ENCODE measurements at places on chromosomes 16 and 17.

GRCh38 chr17:64491994-64492393 is 4.9 kb downstream of the POLG2 start:
- no peak for DNase-seq

GRCh38 chr16:7361416-7362129 is 28.9 kb downstream of the RBFOX1 start:
- no peak for DNase-seq

DNA sequence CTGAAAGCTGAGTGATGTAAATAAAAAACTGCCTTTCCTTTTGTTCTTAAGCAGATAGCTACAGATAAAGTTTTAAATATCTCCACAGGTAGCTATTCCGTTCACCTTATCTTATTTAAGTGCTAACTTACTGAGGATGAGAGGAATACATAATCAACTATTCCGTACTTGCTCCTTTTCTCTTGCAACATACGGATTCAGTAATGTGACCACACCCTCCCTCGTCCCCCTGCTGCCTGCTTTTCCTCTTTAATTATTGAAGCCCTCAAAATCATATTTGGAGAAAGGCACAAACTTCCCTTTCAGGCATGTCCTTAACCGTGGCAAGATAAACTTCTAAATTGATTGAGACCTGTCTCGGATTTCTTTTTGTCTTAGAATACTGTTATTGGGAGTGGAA is 101.4 kb downstream of the MAP2K4 start:
- no peak for DNase-seq

DNA sequence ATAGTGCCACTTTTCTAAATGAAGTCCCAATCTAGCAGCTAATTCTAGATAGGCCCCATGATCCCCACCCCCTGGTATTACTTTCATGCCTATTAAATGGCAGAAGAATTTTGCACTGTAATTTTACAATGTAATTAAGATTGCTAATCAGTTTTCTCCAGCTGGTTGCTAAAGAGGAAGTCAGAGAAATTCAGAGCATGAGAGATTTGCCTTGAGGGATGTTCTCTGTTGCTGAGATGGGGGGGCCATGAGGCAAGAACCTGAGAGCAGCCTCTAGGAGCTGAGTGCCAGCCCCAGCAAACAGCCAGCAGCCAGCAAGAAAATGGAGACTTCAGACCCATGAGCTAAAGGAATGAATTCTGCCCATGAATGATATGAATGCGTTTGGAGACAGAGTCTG is 38.9 kb downstream of the SHCBP1 start:
- DNase-seq, result no peak

DNA sequence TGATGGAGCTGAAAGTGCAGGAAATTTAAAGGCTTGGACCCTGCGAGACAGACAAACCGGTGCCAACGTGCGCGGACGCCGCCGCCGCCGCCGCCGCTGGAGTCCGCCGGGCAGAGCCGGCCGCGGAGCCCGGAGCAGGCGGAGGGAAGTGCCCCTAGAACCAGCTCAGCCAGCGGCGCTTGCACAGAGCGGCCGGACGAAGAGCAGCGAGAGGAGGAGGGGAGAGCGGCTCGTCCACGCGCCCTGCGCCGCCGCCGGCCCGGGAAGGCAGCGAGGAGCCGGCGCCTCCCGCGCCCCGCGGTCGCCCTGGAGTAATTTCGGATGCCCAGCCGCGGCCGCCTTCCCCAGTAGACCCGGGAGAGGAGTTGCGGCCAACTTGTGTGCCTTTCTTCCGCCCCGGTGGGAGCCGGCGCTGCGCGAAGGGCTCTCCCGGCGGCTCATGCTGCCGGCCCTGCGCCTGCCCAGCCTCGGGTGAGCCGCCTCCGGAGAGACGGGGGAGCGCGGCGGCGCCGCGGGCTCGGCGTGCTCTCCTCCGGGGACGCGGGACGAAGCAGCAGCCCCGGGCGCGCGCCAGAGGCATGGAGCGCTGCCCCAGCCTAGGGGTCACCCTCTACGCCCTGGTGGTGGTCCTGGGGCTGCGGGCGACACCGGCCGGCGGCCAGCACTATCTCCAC is at the start of gene NOG:
NOG (plus strand) TSS at position 54 of the 674 bp plus-strand sequence; CDS start at position 579, 525 bp downstream.
- no peak for DNase-seq

DNA sequence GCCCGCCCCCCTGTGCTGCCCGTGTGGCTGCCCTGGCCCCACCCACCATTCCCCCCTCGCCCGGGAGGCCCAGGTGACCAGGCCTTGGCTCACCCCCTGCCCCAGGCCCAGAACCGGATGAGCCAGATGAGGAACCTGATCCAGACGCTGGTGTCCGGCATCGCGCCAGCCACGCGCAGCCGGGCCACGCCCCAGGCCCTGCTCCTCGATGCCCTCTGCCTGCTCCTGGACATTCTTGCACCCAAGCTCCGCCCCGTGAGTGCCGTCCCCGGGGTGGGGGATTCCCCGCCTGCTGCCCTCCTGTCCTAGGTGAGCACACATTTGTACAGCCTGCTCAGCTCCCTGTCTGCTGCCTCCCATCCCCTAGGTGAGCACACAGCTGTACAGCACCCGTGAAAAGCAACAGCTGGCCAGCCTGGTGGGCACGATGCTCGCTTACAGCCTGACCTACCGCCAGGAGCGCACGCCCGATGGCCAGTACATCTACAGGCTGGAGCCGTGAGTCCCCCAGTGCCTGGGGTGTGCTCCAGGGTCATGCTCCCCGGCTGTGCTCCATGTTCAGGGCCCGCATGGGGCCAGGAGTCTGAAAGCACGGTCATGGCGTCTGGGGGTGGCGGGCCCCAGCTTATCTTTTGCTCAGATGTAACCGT is 4.8 kb downstream of the GNG13 start:
- no peak for DNase-seq

GRCh38 chr16:1961651-1962067 is 2.3 kb downstream of the NDUFB10 start:
- no peak for DNase-seq

GRCh38 chr17:15247891-15248529 is 17.1 kb downstream of the PMP22 start:
- DNase-seq, result no peak

DNA sequence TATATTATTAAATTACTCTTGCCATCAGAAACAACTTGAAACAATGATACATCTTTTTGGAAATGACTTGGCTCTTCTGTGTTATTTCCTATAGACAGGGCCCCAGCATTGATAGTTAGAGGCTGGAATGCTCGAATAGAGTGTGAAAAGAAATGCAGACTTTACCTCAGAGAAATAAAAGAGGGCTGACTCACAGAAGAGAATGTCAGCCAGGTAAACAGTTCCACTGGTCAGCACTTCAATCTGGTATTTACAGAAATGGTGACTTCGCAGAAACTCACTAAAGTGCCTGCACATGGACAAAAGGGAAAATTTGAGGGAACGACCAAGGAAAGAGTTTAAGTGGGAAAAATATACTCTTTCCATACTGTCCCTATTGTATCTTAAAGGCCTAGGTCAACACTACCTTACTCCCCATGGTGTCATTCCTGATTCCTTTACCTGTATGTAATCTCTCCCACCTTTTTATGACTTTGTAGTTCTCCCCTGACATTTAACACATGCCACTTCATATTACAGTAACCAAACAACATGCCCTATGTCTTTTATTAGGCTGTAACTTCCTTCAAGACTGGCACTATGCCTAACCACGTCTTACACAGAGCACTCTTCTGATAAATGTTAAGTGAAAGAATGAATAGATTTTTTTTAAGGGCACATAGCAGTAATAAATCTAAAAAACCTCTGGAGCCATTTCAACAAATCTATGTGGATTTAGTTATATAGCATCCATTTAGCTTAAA is 36.7 kb downstream of the AKAP10 start:
- DNase-seq, result no peak

DNA sequence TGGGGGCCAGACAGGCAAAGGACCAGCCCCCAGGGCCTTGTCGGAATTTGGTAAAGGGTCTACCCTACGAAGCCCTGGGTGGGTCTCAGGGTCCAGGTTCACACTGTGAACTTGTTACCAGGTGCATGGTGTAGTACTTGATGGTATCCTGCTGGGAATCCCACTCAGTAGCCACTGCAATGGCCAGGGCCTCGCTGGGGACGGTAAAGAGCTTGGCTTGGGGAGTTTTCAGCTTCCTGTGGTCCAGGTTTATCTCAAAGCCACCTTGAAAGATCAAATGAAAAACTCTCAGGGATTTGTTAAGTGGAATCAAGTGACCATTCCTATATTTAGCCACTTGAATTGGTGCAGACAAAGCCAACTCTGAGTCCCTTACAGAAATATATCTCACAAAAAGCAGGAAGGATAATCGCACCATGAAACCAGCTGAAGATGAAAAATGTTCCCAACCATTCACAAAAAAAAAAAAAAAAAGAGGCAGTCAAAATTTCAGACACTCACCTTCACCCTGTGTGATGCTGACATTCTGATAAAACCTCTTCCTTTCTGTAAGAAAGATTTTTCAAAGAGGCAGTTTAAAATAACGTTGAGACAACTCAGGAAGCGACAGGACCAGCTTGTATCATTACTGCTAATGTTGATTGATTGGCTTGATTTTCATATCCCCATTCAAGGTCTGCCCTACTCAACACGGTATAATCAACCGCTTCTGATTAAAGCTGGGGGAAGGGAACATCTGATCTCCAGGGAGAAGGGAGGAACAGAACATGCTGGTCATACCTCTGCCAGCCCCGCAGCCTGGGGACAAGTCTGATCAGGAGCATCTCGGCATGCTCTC is 10.6 kb downstream of the ATPAF2 start:
- DNase-seq, result no peak

GRCh38 chr17:48541577-48542113 is 3.3 kb downstream of the HOXB2 start:
- DNase-seq, result peak; percentile 38

DNA sequence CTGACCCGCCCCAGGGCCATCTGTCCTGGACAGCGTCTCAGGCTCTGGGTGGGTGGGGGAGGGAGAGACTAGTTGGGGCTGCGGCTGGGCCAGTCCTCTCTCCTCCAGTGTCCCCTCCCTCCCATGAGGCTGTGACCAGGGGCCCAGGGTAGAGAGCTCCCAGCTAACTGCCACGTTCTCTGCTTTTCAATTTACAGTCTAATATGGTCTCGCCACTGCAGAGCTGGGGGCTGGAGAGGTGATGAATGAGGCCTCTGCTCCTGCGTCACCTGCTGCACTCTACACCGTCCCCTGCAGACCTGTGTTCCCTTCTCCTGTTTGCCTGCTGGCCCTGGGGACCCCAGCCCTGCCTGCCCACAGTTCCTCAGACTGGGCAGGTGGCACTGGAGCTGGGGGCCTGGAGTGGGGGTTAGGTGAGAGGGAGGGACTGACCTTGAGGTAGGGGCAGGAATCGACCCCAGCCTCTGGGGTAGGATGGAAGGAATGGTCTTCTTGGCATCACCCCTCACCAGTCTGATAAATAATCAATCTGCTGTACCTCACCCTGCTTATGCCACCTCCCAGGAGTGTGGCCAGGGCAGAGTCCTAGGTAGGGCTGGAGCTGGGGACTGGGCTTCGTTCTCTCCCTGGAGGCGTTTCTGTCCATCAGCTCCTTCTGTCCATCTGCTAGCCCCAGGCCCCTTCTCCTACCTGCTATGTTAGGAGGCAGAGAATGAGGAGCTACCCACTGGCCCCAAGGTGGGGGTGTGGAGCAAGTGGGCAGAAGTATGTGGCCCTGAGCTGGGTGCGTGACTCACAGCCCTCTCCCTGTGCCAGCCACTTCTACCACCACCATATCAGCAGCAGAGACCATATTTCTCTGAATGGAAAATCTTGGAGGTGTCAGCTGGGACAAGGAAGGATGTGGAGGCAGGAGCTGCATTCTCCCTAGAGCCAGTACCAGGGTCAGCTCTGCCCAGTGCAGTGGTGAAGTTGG is 12.9 kb downstream of the SEZ6 start:
- DNase-seq, result no peak

DNA sequence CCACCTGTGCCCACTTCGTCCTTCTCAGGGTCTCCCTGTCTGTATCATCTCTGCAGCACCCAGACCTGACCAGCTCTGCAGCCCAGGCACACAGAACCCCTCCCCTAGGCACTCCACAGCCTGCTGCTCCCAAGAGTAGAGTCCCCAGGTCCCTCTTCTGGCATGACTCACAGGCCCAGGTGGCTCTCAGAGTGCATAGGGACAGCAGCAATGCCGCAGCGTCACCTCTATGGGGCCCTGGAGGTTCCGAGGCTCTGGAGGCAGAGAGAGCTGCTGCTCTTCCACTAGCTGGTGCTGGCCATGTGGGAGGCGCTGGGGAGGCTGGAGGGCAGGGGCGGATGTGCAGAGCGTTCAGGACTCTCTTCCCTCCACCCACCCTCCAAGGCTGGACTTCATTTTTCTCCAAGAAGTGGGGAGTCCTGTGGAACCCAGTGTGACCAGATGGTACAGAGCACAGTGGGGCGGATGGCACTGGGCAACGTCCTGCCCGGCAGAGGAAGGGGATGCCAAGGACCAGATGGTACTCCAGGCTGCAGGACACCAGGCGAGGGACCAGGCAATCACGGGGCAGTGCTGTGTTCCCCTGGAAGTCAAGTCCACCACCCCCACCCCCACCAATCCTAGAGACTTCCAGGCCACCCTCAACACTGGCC is 151.7 kb downstream of the RBFOX3 start:
- no peak for DNase-seq

GRCh38 chr16:7650431-7650830 is 317.8 kb downstream of the RBFOX1 start:
- no peak for DNase-seq

GRCh38 chr17:54948380-54948779 is 20.1 kb downstream of the COX11 start:
- no peak for DNase-seq

- peak; percentile 81 for DNase-seq
Measured at GRCh38 chr16:67928561-67929364, 2.9 kb downstream of the CTRL start.

- DNase-seq, result no peak
Measured at GRCh38 chr16:22375117-22375962, 921 bp upstream of the CDR2 start.

GRCh38 chr17:6608321-6608720 is 32.2 kb downstream of the KIAA0753 start:
- no peak for DNase-seq

DNA sequence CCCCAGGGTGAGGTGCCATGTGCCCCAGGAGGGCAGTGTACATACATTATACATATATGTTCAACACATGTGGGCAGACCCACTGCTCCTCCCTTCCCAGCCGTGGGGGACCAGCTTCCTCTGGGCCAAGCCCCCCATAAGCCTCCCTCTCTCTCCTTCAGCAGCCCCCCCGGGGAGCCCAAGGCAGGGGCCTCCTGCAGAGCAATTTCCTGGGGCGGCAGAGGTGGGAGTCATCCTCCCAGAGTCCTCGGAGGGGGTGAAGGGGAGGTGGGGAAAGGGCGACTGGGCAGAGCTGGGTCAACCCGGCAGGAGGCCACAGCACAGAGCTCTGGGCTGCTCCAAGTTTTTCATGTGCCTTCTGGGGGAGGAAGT is 235.1 kb downstream of the ZNF423 start:
- DNase-seq, result no peak

GRCh38 chr16:14302031-14302398 is 230.9 kb downstream of the MRTFB start:
- no peak for DNase-seq

DNA sequence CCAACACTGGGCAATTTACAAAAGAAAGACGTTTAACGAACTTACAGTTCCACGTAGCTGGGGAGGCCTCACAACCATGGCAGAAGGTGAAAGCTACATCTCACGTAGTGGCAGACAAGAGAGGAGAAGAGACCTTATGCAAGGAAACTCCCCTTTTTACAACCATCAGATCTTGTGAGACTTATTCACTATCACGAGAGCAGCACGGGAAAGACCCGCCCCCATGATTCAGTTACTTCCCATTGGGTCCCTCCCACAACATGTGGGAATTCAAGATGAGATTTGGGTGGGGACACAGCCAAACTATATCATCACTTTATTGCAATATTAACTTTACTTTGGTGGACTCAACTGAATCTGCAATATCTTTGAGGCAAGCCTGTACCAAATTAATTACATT is 11.9 kb upstream of the ENGASE start:
- DNase-seq, result no peak

Data from CD4-positive, alpha-beta T cell treated with Interleukin-2 at 100 ng/mL for 4 hours (primary cell).